DMS53 (cell line): ENCODE measurements at places on chromosomes 1 and 21.

DNA sequence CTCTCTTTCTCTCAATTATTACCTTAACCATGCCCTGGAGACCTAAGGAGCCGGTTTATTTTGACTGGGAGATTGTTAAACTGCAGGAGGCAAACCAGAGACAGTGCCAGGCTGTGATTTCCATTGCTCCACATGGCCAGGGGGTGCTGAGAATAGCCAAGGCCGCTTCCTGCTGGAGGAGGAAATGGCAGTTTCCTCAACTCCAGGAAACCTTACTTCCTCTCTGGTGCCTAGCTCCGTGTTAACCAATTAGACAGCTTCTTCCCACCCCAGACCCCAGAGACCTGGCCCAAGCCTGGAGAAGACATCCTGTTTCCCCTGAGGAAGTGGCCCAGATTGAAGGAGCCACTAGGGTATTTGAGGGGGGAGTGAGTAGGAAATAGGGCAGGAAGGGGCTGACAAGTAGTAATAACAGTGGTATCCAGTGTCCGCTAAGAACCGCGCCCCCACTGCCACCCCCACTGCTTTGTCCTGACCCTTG lies 161.2 kb downstream of the PLPP3 start:
- DNase-seq = no peak

GRCh38 chr1:164961715-164962114 lies 394.8 kb downstream of the LMX1A start:
- DNase-seq = no peak

DNA sequence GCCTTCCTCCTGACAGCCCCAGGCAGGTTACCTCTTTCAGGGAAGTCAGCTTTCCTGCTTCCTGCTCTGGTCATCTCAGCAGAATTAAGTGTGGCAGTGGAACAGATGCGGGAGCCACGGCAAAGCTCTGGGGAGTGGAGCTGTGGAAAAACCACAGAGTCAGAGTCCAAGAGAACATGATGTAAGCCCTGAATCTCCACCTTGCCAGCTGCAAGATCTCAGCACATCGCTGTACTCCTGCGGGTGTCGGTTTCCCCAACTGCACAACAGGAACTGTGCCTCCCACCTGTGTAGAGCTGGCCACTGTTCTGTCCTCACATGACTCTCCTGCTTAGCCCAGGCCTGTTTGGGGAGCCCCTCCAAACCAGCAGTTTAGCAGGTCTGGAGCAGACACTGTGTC lies 123.7 kb downstream of the MATN1 start:
- DNase-seq = no peak

GRCh38 chr1:157238585-157238984 lies 100.4 kb upstream of the ETV3 start:
- no peak for DNase-seq

- DNase-seq = peak; percentile 51
These were observed 26.9 kb upstream of the EPB41 start for GRCh38 chr1:28887419-28887834.

DNA sequence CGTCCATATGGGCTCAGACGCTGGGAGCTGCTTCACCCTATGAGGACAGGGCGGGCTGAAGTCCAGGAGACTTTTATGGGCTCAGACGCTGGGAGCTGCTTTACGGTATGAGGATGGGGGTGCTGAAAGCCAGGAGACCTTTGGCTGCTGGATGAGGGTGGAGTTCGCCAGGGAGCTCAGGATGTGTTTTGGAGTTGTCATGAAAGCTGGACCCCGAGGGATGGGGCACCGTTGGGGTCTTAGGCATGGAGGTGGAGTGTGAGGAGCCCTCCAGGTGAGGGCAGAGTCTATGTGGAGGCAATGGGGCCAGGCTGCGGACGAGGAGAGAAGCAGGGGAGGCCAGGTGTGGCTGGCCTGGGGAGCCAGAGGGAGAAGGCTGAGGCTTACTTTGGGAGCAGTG lies 27.5 kb downstream of the TRPM2 start:
- no peak for DNase-seq

GRCh38 chr1:93729502-93729901 lies 47.9 kb upstream of the BCAR3 start:
- no peak for DNase-seq

DNA sequence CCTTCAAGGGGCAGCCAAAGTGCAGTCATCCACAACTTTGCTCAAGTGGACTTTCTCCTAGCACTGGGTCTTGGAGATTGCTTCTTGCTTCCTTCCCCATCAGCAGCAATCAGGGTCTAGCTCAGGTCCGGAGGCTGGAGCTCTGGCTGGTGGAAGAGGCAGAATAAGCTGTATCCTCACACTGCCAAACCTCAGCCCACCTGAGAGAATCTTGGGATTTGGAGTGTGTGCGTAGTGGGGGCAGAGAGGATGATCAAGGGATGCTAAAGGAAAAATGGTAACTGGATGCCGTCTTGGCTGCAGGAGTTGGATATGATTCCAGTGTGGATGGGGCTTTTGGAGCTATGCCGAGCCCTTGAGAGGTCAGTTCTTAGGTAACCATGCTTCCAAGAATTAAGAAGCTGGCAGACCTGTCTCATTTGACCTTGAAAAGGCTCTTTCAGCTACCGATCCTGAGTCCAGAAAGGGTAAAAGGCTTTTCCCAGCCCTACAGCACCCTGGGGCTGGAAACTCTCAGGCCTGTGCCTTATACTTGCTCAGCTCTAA lies 4.5 kb upstream of the NFASC start:
- DNase-seq = no peak

DNA sequence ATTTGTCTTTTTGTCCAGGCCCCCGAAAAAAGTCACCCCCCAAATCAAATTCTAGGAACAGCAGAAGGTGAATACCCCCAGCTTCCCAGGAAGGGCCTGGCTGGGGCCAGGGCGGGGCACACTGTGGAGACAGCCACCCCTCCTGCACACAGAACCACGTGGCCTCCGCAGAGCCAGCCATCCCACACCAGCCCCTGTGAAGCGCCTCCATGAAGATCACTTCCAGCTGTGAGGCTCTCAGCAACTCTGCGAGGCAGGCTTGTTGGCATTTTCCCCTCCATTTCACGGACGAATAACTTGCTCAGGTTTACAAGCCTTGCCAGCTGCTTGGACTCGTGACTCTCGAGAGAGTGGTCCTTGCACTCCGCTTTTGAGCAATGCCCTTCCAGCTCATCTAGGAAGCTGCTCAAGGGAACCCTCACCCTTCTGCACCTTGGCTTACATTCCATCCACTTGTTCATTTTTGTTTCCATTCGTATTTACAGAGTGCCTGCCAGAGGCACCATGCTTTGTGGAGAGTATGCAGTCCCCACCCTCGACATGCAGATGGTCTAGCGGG lies 48.2 kb downstream of the SYT6 start:
- no peak for DNase-seq

DNA sequence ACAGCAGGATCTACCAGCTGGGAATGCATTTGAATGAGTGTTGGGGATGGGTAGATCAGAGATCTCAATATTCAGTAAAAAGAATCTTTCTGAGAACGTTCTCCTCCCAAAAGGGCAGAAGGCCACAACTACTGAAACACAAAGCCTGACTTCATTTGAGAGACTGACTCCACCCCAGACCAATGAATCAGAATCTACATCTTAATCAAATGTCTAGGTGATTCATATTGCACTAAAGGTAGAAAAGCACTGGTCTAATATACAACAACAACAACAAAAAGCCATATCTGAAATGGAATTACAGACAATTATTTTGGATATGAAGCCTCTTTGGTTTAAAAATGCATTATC lies 123.9 kb downstream of the SMYD3 start:
- DNase-seq = no peak

GRCh38 chr1:145782272-145783099 lies 41.4 kb downstream of the RNF115 start:
- DNase-seq = peak; percentile 36

GRCh38 chr1:6614019-6614928 lies 743 bp downstream of the PHF13 start:
- DNase-seq = peak; percentile 61

DNA sequence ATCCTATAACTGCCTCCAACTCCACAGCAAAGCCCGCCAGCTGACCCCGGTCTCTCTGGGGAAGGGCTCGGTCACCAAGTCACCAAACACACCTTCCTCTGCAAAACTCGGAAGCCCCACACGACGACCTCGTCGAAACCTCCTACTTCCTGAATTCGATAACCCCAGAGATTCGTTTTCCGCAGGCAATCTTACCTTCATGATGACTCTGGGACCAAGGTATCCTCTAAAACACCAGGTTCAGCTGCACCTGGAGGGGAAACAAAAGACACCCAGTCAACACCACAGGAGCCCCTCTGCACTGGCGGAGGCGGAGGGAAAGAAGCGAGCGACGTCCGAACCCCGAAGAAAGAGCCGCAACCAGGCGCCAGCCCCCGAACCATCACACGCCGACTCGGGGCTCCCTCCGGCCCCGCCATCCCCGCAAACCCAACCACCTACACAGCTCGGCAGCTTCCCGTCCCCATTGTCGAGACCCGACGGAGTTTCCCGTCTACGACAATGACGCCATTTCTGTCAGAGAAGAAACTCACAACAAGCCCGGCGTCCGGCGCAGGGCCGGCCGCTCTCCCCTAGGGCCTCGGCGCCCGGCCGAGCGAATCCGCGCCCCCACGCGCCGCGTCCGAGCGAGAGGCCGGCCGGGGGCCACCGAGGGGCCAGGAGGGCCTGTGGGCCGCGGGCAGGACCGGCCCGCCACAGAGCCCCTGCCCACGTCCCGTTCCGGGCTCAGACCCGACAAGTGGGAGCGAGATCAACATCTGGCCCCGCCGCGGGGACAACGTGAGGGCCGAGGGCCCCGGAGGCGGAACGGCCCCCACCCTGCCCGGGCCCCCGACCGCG lies 1.0 kb downstream of the ARID4B start:
- DNase-seq = peak; percentile 72

DNA sequence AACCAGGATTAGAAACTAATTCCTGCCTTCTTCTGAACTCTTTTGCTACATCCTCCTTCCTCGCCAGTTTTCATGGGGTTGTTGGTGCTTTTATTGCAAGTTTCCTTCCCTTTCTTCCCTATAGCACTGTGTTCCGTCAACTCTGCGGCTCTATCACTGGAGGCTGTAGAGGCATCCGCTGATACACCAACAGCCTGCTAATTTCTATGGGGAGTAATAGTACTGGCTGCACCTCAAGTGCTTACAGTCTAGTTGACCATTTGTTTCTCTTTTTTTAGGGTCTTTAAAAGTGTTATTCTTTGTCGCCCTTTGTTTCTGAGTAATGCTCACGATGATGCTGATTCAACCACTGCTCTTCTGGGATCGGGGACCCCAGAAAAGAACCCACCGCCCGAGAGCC lies 746 bp downstream of the MIS18A start:
- DNase-seq = peak; percentile 30

DNA sequence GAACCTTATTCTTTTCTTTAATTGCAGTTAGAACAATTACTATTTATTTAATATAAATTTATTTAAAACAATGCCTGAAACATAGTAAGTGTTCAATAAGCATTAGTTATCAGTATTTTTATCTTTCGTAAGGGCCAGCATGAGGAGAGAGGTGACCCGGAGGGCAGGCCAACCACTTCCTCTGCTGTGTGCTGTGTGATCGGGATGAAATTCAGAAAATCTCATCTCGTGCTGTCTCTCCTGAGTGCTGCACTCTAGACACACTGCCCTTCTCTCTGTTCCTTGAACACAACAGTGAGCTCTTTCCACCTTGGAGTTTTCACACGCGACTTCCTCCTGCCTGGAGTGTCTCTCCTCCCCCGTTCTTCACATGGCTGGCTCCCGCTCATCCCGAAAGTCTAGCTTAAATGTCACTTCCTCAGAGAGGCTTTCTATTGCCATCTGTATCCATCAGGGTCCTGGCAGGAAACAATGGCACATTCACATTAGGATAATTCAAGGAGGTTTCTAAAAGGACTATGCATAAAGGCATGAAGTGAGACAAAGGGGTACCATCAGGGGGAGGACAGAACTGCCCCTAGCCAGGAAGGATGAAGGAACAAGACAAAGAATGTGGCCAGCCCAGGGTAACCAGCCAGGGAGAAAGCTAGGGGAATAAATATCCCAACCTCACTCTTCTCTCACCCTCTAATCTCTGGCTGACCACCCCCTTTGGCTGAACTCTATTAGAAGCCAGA lies 142.6 kb upstream of the GJB5 start:
- DNase-seq = no peak

DNA sequence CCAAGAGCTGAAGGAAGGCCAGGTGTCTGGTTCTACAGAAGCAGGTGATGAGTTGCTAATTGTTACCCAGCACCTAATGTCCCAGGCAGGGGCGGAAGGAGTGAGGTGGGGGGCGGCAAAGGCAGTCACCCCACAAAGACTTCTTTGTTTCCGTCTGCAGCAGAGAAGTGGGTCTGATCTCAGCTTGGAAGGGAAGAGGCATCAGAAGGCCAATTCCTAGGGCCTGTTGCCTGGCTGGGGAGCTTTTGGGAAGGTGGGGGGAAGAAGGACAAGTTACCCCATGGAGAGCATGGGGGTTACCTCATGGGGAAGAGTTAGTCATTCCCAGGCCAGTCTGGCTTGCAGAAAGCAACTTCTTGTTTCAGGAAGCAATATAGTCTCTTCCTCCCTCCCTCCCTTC lies 10.9 kb downstream of the IGSF21 start:
- no peak for DNase-seq

GRCh38 chr1:246827396-246827795 lies 103.2 kb downstream of the SCCPDH start:
- peak; percentile 89 for DNase-seq

DNA sequence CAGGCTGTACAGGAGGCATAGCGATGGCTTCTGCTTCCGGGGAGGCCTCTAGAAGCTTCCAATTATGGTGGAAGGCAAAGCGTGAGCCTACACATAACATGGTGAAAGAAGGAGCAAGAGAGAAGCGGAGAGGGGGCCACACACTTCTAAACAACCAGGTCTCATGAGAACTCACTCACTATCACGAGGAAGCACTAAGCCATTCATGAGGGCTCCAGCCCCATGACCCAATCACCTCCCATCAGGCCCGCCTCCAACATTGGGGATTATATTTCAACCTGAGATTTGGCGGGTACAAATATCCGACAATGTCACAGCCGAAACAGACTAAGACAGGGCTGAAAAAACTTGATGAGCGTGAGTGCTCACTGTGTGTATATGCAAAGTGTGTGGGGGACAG lies 89.3 kb upstream of the CNIH3 start:
- DNase-seq = no peak

GRCh38 chr1:25063591-25064416 lies 133.7 kb upstream of the RUNX3 start:
- peak; percentile 71 for DNase-seq

GRCh38 chr1:203447151-203447550 lies 28.5 kb upstream of the PRELP start:
- no peak for DNase-seq

GRCh38 chr1:240244968-240245628 lies 153.4 kb downstream of the FMN2 start:
- DNase-seq = no peak
